MG63 (cell line): ENCODE measurements at places on chromosomes 11 and 22. TPM values are rescaled to one million over a fixed set of nuclear protein-coding genes. Genes with fewer than 3 reads are reported as not detected.

MS4A6A gene
- not detected in 2 replicates for total RNA-seq

VPREB1 gene
- total RNA-seq, result not detected in 2 replicates

FIBIN gene
- 2.3 and 3.4 TPM in 2 replicates for total RNA-seq

DNA sequence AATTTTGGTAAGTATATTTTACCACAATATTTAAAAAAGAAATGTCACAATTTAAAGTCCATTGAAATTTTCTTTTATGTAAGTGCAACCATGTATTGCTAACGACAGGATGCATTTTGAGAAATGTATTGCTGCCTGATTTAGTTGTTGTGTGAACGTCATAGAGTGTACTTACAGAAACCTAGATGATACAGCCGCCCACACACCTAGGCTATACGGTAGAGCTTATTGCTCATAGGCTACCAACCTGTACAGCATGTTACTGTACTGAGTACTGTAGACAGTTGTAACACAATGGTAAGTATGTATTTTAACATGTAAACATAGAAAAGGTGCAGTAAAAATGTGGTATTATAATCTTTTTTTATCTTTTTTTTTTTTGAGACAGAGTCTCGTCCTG, 48.1 kb downstream of the CBL start:
- DNase-seq, result no peak

- no peak for DNase-seq
These were observed 80.1 kb upstream of the PRODH start for GRCh38 chr22:19016081-19016766.
